OCI-LY7 (cell line): ENCODE measurements at places on chromosomes 7 and 10.

DNA sequence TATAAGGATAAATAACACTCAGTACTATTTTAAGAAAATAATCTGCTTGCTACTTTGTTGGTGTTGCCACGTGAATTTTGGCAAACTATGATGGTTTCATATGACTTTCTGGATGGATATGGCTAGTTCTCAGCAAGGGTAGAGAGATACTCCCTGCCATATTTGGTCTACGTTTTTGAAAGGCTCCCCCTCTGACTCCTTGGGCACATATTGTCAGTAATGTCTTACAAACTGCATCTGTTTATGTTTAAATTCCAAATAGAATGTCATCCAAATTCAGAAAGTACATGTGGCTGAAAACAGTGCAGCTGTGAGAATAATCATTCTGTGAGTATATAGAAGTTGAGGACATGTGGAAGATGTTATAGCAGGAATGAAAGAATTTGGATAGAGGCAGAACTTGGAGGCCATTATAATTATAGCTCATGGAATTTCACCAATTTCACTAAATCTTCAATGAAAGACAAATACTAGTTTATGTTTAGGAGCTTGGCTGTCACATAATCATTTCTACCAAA lies 107.8 kb downstream of the SRI start:
- DNase-seq, result no peak

- DNase-seq, result no peak
Observed at GRCh38 chr7:50727072-50727471, 55.6 kb downstream of the GRB10 start.

DNA sequence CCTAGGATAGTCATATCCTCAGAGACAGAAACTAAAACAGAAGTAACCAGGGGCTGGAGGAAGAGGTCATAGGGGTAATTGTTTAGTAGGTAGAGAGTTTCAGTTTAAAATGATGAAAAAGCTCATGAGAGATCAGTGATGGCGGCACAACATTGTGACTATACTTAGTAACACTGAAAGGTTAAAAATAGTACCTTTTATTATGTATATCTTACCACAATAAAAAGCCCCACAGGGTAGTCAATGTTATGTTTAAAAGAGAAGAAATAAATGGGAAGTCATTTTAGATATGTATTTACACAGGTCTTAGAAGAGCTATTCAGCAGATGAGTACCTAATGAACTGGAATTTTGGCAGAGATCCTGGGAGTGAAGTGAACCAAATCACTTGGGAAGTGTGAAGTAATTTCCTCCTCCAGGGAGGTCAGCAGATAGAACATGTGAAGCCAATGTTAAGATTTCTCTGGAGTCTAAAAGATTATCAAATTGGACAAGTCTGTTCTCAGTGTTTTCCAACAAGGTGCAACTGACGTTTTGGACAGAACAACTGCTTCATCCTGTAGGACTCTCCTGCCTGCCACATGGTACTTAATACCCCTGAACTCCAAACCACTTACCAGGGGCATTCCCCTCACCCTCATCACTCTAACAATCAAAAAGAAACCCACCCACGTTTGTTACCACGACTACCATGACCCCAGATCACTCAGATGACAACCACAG lies 6.4 kb downstream of the CDCA7L start:
- DNase-seq, result no peak

- DNase-seq, result no peak
Observed at GRCh38 chr10:84244651-84245270, at the start of gene RGR. Gene RGR, plus strand, starts transcription at chr10:84245053. Its CDS starts 38 bp downstream, at chr10:84245091.

DNA sequence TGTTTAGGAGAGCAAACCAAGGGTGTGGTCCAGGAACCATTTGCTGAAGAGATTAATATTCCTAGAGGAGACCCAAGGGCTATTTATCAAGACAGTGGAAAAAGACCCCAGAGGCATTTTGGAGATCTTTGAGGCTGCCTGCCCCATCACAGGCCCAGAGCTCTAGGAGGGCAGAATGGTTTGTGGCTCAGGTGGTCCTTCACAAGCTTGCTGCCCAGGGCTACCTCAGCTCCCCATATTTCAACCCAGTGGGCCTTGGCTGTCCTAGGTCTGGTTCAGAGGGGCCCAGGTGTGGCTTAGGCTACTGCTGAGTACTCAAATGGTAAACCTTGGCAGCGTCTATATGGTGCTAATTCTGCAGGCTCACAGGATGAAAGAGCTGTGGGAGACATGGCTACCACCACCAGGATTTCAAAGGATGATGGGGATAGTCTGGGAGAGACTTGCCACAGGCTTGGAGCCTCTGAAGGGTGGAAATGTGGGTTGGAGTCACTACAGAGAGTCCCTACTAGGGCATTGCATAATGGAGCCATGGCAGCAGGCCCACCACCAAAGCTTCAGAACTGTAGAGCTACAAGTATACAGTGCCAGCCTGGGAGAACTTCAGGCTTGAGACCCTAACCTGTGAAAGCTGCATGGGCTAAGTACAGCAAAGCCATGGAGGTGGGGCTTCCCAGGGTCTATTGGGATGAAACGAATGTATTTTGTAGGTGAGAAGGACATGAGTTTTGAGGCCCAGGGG lies 24.3 kb downstream of the PTEN start:
- DNase-seq, result no peak

GRCh38 chr7:47968847-47969774 lies 10.3 kb downstream of the HUS1 start:
- peak; percentile 66 for DNase-seq

- no peak for DNase-seq
Observed at GRCh38 chr10:116183733-116184511, 89.1 kb downstream of the GFRA1 start.

- DNase-seq, result no peak
Observed at GRCh38 chr7:86645225-86645608, 1.5 kb downstream of the GRM3 start.

DNA sequence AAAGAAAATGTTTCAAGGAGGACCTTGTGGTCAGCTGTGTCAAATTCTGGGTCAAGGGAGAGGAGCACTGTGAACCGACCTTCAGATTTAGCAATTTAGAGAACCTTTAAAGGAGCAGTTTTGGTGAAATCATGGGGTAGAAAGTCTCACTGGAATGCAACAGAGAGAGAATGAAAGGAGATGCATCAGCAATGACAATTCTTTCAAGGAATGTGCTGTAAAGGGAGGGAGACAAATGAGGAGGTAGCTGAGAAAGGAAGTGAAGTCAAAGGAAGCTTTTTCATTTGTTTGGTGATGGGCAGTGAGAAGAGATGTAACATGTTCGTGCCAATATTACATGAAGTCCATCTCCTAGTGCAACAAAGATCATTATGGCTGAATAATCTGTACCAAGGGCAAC lies 166.0 kb downstream of the TSPAN12 start:
- no peak for DNase-seq

DNA sequence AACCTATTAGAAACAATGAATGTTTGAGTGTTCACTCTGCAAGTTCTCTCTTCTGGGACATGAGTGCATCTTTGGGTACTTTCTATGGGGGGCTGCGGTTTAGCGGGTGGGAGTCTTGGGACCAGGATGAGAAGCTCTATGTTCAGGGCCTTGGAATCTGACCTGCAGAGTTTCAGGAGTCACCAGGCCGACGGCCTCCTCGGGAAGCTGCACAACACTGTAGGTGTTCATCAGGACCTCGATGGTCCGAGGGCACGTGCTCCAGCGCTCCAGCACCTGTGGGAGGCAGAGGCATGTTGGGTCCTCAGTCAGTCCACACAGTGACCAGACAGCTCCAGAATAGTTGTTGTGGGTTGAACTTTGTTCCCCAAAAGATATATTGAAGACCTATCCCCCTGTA lies 8.9 kb upstream of the GBX1 start:
- no peak for DNase-seq

GRCh38 chr7:91191771-91192170 lies 72.5 kb upstream of the FZD1 start:
- no peak for DNase-seq

DNA sequence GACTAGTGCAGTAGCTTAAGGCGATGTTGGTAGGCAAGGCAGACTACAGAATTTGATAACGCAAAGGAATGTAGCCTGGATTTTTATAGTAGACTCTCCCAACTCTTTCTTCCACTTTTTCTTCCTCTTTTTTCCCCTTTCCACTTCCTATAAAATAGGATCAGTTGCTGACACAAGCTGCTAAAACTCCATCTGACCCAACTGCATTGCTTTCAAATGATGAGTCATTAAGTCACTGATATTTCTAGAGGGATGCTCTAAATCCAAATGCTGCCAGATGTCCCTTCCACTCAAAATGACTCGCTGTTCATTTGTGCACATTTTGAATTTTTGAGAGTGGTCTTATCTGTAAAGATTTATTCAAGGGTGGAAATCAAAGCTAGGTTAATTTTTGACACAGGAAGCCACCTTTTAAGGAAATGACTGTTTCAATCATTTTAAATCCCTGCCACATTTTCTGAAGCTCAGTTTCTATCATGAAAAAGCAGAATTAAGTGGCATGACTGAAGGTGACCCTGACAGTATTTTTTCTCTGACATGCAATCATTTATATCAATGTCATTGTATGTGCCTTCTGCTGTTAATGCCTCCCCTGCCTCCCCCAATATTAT lies 25.8 kb upstream of the SFMBT2 start:
- peak; percentile 20 for DNase-seq

GRCh38 chr7:128247640-128248194 lies 6.6 kb downstream of the LEP start:
- DNase-seq, result no peak

DNA sequence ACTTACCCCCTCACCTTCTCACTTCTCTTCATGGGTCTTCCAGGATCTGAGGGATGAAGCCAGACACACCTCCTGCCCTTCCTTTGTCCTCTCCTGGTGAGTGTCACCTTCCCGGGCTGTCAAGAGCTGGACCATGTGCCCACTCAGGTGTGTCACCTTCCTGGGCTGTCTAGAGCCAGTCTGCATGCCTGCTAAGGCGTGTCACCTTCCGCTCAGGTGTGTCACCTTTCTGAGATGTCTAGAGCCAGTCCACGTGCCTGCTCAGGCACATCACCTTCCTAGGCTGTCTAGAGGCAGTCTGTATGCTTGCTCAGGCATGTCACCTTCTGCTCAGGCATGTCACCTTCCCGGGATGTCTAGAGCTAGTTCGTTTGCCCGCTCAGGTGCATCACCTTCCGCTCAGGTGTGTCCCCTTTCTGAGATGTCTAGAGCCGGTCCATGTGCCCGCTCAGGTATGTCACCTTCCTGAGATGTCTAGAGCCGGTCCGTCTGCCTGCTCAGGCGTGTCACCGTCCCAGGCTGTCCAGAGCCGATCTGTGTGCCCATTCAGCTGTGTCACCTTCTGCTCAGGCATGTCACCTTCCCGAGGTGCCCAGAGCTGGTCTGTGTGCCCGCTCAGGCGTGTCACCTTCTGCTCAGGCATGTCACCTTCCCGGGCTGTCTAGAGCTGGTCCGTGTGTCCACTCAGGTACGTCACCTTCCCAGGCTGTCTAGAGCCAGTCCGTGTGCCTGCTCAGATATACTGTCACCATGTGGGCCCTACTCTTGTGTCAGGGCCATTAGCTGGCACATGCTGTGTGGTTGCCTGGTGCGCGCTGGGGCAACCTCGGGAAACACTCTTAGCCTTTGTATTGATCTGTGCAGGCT lies 245.3 kb downstream of the EBF3 start:
- DNase-seq, result no peak

DNA sequence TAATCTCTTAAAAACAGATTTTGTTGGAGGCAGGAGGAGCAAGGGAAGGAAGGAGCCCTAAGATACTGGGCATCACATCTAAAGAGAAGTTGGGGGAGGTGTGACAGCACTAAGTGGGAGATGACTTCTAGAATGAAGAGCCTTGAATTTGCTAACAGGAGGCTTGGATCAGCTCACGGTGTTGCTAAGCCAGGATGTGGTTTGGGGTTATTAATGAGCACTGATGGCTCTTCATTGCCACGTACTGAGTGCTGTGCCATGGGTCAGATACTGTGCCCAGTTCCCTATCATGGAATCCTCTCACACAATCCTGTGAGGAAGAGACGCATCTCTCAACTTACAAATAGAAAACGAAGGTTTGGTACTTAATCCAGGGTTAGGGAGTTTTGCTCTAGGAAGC lies 78.5 kb downstream of the C7orf25 start:
- no peak for DNase-seq

DNA sequence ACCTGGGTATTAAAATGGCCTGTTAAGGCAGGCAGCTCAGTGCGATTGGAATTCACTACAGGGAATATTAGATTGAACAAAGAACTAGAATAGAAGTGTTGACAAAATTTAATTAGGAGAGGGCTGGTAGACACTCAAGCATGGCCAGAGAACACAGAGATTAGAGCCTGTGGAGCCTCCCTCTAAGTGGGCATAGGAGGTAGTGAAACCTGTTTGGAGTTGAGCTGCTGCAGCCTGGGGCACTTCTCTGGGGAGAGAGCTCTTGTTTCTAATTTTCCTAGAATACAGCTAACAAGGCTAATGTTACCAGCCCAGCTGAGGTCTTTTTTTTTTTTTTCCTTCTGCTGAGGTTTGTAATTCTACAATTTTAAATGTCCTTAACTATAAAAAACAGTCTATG lies 46.4 kb downstream of the TMEM168 start:
- DNase-seq, result no peak

- peak; percentile 29 for DNase-seq
Observed at GRCh38 chr10:98444314-98445006, 2.3 kb downstream of the HPS1 start.

DNA sequence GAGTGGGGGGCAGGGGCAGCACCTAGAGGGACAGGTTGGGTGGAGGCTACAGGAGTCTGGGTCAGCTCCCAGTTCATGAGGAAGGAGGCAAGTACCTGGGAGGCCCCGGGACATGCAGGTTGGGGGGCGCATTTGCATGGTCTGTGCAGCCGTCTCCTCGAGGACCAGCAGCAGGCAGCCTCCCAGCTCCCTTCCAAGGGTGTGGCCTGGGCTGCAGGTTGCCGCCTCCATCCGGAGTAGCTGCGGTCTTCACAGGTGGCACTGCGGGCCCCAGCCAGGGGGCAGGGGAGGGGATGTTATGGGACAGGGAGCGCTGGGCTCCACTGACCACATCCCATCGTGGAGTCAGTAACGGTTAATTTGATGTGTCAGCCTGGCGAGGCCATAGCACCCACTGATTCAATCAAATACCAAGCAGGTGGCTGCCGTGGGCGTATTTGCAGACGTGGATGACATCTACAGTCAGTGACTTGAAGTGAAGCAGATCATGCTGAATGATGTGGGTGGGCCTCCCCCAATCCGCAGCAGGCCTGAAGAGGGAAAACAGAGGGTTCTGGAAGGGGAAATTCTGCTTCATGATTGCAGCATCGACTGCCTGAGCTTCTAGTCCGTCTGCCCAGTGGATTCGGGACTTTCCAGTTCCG lies 81.6 kb downstream of the PRKAG2 start:
- DNase-seq, result no peak

GRCh38 chr7:155705623-155706360 lies 61.3 kb downstream of the RBM33 start:
- no peak for DNase-seq

DNA sequence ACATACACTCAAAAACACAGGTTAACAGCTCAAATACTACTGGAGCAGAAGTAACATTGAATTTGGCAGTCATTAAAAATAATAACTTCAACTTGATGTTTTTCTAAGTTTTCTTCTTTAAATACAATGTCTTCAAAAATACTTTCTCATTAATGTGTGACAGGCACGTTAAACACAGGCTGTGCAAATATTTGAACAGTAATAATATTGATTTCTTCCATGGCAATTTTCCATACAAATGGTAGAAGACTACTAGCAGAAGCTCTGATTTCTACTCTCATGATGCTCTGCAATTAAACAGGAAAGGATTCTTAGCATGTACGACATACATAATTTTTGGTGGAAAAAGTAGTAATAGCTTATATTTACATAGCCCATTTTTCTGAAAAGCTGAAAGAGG lies 47.4 kb downstream of the NRP1 start:
- no peak for DNase-seq
